T-helper 1 cell treated with Interleukin-12 subunit alpha and Interleukin-12 subunit beta and Interleukin-4 antibody, amounts not matched to agents 30 ng/mL and 1 ng/mL, for 36 hours (primary cell): ENCODE measurements at places on chromosomes 2 and 18. TPM values are rescaled to one million over a fixed set of nuclear protein-coding genes. Genes with fewer than 3 reads are reported as not detected.

Gene STK17B
- 405 and 419 TPM in 2 replicates for total RNA-seq

Gene HDHD2
- 42.8 and 45.6 TPM in 2 replicates for total RNA-seq

Gene ACMSD
- total RNA-seq = not detected in 2 replicates

Gene RAB6D
- total RNA-seq = not detected in 2 replicates

Gene STK25
- total RNA-seq = 122 and 123 TPM in 2 replicates

Gene MAPK4
- total RNA-seq = not detected in 2 replicates

Gene BUB1
- 87.5 and 88.5 TPM in 2 replicates for total RNA-seq

Gene MROH2A
- not detected in 2 replicates for total RNA-seq

Gene CYS1
- total RNA-seq = 1.3 and 1.6 TPM in 2 replicates

Gene PARD3B
- total RNA-seq = 0.83 and 0.96 TPM in 2 replicates

Gene GKN2
- not detected in 2 replicates for total RNA-seq

Gene IL36B
- not detected in 2 replicates for total RNA-seq

Gene LIPG
- total RNA-seq = not detected in 2 replicates

Gene CHRNA1
- not detected in 2 replicates for total RNA-seq

Gene LDLRAD4
- 23.7 and 24.7 TPM in 2 replicates for total RNA-seq

Gene PID1
- not detected in 2 replicates for total RNA-seq

Gene UGT1A4
- not detected in 2 replicates for total RNA-seq

Gene MARCHF7
- 86.2 and 89.7 TPM in 2 replicates for total RNA-seq

Gene B3GNT7
- not detected in 2 replicates for total RNA-seq

Gene VAPA
- total RNA-seq = 139 and 147 TPM in 2 replicates

Gene GDF7
- not detected in 2 replicates for total RNA-seq

Gene POTEI
- total RNA-seq = not detected in 2 replicates

Gene CDCA7
- 70.6 and 81.4 TPM in 2 replicates for total RNA-seq

Gene BCL2L11
- 119 and 126 TPM in 2 replicates for total RNA-seq

Gene CXCR4
- total RNA-seq = 247 and 248 TPM in 2 replicates

Gene ALLC
- not detected in 2 replicates for total RNA-seq

Gene NDC80
- 48.9 and 51.3 TPM in 2 replicates for total RNA-seq

Gene TUBA3E
- total RNA-seq = not detected in 2 replicates

Gene WDFY1
- 55.6 and 56.7 TPM in 2 replicates for total RNA-seq

Gene ERICH2
- not detected in 2 replicates for total RNA-seq

Gene PNPT1
- total RNA-seq = 34.4 and 47.7 TPM in 2 replicates

Gene GKN1
- not detected in 2 replicates for total RNA-seq

Gene CNPPD1
- 82.8 and 84.3 TPM in 2 replicates for total RNA-seq

Gene REG3G
- not detected in 2 replicates for total RNA-seq

Gene KIF5C
- 18.3 and 20.5 TPM in 2 replicates for total RNA-seq

Gene LYG2
- total RNA-seq = not detected in 2 replicates

Gene TRIM43
- not detected in 2 replicates for total RNA-seq

Gene TMEM127
- total RNA-seq = 42.8 and 43.1 TPM in 2 replicates

Gene TOGARAM2
- 4.3 and 6.4 TPM in 2 replicates for total RNA-seq

Gene FKBP1B
- 0.66 and 1.4 TPM in 2 replicates for total RNA-seq

Gene GPR55
- 0.76 and 0.98 TPM in 2 replicates for total RNA-seq

Gene CD8A
- 2.4 and 2.6 TPM in 2 replicates for total RNA-seq

Gene GPR35
- total RNA-seq = 13.5 and 16.6 TPM in 2 replicates

Gene SCLY
- 55.5 and 56.9 TPM in 2 replicates for total RNA-seq

Gene CABYR
- 0.74 and 1.2 TPM in 2 replicates for total RNA-seq

Gene CNDP2
- 151 and 162 TPM in 2 replicates for total RNA-seq

Gene NAT8
- not detected in 2 replicates for total RNA-seq

Gene ZAP70
- total RNA-seq = 346 and 364 TPM in 2 replicates

Gene AFF3
- total RNA-seq = 0.93 and 1.2 TPM in 2 replicates

Gene GPR39
- total RNA-seq = not detected in 2 replicates

Gene EVX2
- not detected in 2 replicates for total RNA-seq

Gene ADD2
- total RNA-seq = 15.0 and 16.8 TPM in 2 replicates

Gene GPR155
- 18.0 and 19.2 TPM in 2 replicates for total RNA-seq

Gene SLC30A3
- total RNA-seq = 0.64 and 0.68 TPM in 2 replicates

Gene CLASP1
- total RNA-seq = 68.8 and 76.0 TPM in 2 replicates

Gene RSAD2
- 62.0 and 62.2 TPM in 2 replicates for total RNA-seq

Gene ABCG8
- not detected in 2 replicates for total RNA-seq

Gene WNT6
- total RNA-seq = not detected in 2 replicates
